ENCODE measurements at places on chromosomes 5 and 9.
A peak's percentile ranks its signal among the peaks of the same experiment; 100 is the strongest.

- DNase-seq, result no peak
Observed at GRCh38 chr5:17398431-17398830, 99.6 kb upstream of the TAF11L2 start.

- no peak for DNase-seq
Observed at GRCh38 chr9:113398796-113399195, 2.3 kb downstream of the ALAD start.

DNA sequence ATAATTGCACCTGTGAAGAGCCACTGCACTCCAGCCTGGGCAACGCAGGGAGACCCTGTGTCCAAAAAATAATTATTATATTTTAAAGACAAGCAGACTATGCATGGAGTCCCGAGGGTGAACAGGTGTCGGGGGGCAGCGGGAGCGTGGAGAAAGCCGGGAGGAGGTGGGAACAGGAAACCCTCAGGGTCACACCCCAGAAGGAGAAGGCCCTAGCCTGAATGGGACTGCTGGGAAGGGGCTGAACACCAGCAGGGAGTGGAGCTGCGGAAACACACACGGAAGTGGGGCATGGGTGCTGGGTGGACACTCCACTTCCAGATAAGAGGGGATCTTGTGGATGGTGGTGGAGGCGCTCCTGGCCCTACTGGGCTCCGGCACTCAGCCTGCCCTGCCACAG lies 12.8 kb downstream of the SURF6 start:
- DNase-seq, result no peak

- no peak for DNase-seq
Observed at GRCh38 chr5:41695920-41696582, 174.2 kb downstream of the OXCT1 start.

DNA sequence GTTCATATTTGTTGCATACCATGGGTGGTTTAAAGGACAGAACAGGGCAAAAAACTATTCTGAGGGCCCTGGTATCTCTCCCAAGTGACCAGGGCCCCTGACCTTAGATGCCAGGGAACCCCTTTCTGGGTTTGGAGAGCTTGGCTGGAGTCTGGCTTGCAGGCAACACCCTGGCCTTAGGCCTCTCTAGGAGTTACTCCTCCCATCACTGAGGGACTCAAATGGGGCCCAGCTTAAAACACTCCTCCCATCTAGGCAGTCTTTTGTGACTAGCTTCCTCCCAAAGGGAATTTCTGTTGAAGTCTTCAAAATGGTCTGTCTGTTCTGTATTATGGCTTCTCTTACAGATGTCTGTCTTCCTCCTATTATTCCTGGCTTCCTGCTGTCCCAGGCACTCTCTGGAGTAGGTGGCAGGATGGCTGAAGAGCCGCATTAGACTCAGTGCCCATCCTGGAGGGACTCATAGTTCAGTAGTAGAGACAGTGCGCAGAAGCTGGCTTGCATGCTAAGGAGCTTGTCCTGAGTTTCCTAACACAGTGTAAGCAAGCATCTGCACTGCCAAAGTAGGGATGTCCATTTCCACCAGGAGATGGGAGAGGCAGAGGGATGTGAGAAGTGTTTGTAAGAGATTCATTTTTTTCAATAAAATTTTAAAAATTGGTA lies 10.0 kb downstream of the COL15A1 start:
- no peak for DNase-seq

DNA sequence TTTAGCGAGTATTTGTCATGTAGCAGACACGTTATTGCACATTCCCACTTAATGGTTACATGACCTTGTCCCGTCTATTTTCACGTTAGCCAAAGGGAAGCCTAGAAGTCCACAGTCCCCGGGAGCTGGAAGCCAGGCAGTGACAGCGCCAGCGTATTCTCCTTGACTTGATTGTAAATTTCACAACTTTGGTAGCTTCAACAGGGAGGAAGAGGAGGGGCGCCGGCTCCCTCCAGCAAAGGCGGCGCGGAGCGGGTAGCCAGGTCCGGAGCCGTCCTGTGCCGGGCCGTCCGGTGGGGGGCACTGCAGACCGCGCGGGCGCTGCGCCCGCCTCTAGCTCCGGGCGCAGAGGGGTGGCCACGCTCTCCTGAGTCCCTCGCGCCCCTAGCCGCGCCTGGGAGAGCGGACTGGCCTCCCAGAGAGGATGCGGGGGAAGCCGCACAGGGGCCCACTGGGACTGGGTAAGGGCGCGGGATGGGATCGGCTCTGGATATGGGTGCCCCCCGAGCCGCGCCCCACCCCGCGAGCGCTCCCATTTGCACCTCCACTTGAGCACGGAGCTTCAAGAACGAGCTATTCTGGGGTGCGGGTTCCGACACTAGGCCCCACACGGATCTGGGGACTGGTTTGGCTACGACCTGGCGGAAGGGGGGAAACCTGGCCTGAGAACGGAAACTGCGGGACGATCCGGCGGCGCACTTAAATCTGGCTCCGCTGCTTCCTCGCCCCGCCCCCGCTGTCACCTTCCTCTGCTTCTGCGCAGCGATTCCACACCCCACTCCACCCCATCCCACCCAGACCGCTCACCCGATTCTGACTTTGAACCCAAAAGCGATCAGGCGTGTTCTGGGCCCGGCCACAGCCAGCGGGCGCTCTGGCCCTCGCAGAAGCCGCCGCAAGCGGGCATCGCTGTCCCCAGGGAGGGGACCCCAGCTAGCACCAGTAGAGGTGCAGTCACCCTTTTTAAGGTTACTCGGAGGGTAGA lies 23.8 kb downstream of the KLF4 start:
- DNase-seq, result peak; percentile 91

GRCh38 chr5:93438124-93438523 lies 142.9 kb downstream of the NR2F1-AS1 start:
- no peak for DNase-seq
